ENCODE measurements at places on chromosomes 16 and 17.

- no peak for DNase-seq
Measured at GRCh38 chr16:17098685-17099084, 372.1 kb downstream of the XYLT1 start.

DNA sequence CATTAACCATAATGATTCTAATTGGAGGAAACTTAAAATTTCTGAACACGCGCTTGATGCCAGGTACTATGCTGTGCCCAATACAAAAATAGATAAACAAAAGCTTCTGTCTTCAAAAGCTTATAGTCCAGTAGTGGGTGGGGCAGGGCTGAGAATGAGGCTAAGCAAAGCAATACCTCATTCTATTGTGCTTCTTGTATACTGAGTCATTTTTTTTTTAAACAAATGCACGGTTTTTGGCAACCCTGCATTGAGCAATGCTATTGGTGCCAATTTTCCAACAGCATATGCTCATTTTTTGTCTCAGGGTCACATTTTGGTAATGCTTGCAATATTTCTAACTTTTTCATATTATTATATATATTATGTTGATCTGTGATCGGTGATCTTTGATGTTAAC, 34.7 kb upstream of the HNF1B start:
- DNase-seq: no peak

DNA sequence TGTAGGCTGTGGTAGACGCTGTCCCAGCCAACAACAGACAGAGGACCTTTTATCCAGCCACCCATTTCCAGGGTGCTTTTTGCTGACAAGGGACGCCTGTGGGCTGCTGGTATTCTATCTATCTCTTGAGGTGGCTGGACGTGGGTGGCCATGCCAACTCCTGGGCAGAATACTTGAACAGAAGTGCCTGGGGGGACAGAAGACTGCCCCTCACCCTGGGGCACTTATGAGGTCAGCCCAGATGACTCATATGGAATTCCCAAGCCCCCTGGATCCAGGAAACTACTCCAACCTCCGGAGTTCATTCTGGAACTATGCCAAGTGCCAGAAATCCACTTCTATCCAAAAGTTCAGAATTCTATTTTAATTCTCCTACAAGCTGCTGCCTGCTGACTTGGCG, 61.3 kb downstream of the CDRT4 start:
- DNase-seq: no peak

- no peak for DNase-seq
Measured at GRCh38 chr17:65123757-65124675, 13.2 kb upstream of the RGS9 start.

DNA sequence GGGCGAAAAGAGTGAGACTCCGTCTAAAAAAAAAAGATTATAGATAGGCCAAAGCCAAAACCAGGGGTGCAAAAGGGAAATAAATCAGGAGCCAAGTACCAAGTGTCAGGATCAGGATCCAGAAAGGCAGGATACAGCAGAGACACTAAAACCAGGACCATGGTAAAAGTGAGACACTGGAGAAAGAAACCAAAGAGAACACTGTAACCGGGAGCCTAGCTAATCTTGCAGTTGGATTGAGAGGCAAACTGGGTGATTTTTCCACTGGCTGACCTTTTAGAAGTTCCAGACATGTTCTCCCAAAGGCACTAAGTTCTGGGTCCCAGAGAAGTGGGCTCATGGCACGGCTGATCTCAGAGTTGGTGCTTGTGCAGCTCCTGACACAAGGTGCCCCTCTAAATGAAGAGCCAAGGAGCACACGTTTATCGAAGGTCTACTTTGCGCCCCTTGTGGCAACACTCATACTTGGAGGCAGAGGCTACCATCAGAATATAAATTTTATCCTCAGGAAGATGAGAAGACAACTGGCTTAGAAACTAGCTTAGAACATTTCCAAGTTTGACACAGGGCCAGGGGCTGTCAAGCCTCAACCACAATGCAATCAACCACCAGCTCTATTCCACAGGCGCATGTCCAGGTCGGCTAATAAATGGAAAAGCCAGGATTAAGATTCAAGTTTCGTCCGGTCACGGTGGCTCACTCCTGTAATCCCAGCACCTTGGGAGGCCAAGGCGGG, 27.5 kb upstream of the HELZ start:
- DNase-seq: peak; percentile 57

- no peak for DNase-seq
Measured at GRCh38 chr17:71505200-71505599, 615.6 kb upstream of the SOX9 start.

DNA sequence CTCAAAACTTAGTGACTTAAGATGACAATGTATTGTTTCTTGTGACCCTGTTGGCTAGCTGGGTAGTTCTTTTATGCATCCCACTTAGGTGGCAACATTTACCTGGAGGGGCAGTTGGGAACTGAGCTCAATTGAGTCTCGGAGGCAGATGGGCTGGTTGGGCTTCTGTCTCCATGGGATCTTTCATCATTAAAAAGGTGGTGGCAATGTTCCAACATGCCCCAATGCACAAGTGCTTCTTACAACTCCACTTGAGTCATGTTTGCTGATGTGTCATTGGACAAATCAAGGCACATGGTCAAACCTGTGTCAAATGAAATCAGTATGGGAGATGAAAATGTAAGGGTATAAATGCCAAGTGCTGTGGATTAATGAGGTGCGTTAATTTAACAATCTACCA, 11.7 kb upstream of the HS3ST3B1 start:
- DNase-seq: no peak

GRCh38 chr16:76941113-76941512, 249.9 kb upstream of the MON1B start:
- DNase-seq: no peak

DNA sequence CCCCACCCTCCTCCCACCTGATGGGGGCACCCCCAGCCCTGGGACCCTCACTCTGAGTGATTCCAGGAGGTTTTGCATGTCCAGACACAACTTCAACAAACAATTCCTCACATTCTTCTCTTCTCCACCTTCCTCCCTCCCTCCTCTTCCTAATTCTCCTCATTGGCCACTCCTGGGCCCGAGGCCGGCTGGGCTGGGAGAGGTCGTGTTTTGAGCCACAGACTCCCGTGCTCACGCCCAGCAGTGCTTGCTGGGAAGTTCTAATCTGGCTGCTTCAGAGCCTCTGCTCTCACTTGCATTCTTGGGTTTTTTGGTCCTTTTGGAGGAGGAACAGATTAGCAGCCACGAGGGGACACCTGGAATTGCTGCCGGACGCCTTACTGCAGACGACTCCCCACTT, 157.0 kb downstream of the NTN1 start:
- no peak for DNase-seq

DNA sequence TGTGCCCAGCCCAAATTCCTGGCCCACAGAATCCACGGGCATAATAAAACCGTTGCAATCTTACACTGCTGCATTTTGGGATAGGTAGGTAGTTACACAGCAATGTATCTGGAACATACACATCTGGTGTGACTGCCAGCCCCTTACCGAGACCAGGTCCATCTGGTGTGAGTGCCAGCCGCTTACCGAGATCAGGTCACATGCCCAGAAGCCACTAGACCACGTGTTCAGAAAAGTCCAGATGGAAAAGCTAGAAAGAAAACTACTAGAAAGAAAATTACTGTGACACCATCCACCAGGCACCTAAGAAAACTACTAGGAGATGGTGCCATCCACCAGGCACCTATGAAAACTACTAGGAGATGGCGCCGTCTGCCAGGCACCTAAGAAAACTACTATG, 19.4 kb downstream of the PIK3R5 start:
- no peak for DNase-seq

- DNase-seq: no peak
Measured at GRCh38 chr16:85485379-85485778, 127.7 kb upstream of the GSE1 start.

GRCh38 chr16:86549076-86549892, 5.8 kb downstream of the MTHFSD start:
- DNase-seq: peak; percentile 81

- no peak for DNase-seq
Measured at GRCh38 chr17:17198281-17198680, 7.9 kb downstream of the PLD6 start.

- DNase-seq: peak; percentile 14
Measured at GRCh38 chr16:85998868-85999729, 100.1 kb downstream of the IRF8 start.

- no peak for DNase-seq
Measured at GRCh38 chr16:4131621-4132020, 15.4 kb upstream of the ADCY9 start.

DNA sequence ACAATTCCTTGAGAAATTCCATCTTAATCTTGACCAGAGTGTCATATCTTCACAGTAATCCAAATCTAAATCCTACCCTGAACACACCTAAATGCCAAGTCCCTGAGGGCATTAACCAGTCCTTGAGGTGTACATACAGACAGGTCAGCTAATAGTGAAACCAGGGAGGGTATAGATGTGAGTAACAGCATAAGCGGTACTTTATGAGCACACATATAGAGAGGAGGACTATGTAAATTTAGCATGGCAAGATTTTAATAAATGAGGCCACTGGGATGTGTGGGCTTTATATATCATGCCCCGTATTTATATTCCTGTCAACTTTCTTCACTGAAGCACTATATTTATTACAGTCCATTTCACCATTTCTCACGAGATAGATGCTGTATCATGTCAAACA, 80.2 kb downstream of the GP2 start:
- no peak for DNase-seq

- no peak for DNase-seq
Measured at GRCh38 chr17:17077861-17078732, 35.8 kb downstream of the MPRIP start.

- DNase-seq: peak; percentile 88
Measured at GRCh38 chr17:63698886-63699637, 863 bp downstream of the LIMD2 start.

DNA sequence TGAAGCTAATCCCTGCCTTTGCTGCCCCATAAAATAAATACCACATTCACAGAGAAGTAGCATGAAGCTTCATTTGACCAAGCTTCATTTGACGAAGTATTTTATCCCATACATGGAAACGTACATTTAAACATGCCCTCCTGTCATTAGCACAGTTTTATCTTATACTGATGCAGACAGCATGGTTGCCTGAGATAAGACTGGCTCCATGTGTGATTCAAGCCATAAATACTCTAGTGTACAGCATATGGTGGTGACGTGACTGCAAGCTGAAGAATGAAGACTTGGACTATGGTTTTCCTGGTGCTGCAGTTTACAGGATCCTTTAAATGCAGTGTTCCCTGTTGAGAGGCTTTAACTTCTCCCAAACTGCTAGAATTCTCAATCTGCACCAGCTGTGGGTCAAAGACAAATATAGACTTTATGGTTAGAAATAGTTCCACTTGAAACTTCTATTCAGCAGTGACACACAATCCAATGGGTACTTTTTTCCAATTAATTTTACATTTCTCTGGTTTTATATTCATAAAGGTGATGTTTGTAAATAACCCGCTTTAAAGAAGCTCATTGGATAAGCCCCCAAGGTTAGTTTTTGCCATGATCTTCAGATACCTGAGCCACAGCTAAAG, 64.9 kb downstream of the CYB561 start:
- DNase-seq: no peak

GRCh38 chr17:37233036-37233435, 142.7 kb upstream of the C17orf78 start:
- DNase-seq: no peak

GRCh38 chr17:9308069-9308468, 267.6 kb downstream of the STX8 start:
- no peak for DNase-seq

DNA sequence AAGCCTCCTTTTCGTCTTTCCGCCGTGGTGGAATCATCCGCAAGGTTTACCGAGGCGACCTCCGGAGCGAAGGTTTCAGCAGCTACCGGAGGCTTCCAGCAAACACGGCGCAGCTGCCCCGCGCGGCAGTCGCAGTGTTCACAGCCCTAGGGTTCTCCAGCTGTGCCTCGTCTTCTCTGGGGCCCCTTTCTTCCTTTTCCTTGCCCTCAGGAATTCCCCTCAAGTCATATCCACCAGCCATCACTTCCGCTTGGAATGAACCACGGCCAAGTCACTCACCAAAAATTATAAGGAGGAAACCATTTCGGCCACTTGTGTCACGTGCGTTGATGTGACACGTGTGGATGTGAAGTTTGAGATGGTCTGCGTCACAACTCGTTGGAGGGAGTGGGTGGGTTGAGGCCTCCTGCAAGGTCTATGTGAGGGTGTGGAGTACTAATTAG, 636 bp upstream of the ERN1 start:
- DNase-seq: no peak

- DNase-seq: no peak
Measured at GRCh38 chr16:17395849-17396480, 74.8 kb downstream of the XYLT1 start.

- DNase-seq: no peak
Measured at GRCh38 chr17:69802045-69802740, 272.8 kb upstream of the KCNJ16 start.

- DNase-seq: no peak
Measured at GRCh38 chr17:44642834-44643233, 13.4 kb upstream of the MEIOC start.

GRCh38 chr17:17691468-17692263, 10.4 kb downstream of the RAI1 start:
- DNase-seq: peak; percentile 55

DNA sequence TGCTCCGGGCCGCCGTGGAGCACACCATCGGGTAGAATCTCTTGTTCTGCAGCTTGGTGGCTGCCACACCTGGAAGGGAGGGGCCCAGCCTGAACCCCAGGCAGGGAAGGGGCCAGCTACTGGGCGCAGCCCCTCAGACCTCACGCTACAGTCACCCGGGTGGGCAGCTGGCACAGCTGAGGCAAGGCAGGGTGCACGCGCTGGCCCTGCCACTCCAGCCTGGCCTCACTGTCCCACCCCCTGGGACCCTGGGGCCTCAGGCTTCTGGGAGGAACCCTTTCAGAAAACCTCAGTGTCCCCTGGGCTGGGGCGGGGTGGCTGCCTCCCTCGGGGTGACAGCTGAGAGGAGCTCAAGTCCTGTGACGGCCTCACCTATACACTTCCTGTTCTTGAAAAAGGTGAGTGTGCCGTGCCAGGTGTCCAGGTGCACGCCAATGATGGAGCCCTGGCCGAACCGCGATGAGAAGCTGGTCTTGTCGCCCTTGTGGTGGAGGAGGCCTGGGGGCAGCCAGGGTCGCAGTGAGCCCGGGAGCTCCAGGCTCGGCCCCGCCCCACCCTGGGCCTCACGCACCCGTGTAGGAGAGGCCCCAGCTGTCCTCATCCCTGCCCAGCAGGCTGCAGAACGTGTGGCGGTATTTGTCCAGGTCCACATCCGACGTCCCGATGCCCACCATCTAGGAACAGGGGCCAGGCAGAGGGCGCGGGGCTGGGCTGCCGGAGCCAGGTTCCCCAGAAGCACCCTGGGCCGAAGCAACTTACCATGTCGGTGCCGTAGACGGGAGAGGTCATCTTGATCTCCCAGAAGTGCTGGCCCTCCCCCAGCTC, 4.7 kb upstream of the MRPS34 start:
- DNase-seq: no peak

GRCh38 chr17:1197379-1197778, 17.6 kb upstream of the ABR start:
- DNase-seq: peak; percentile 29

- DNase-seq: no peak
Measured at GRCh38 chr16:80615735-80616134, 74.9 kb downstream of the DYNLRB2 start.

- DNase-seq: no peak
Measured at GRCh38 chr17:20983359-20983637, 59.5 kb downstream of the USP22 start.

GRCh38 chr17:20116683-20117309, 107.6 kb downstream of the SPECC1 start:
- peak; percentile 30 for DNase-seq

- no peak for DNase-seq
Measured at GRCh38 chr17:65787503-65787902, 226.1 kb upstream of the AXIN2 start.
